ENCODE measurements at places on chromosomes 5 and 9. TPM values are rescaled to one million over a fixed set of nuclear protein-coding genes. Genes with fewer than 3 reads are reported as not detected.

GRCh38 chr9:115350548-115350947, 232.6 kb upstream of the TNC start:
- no peak for DNase-seq

DNA sequence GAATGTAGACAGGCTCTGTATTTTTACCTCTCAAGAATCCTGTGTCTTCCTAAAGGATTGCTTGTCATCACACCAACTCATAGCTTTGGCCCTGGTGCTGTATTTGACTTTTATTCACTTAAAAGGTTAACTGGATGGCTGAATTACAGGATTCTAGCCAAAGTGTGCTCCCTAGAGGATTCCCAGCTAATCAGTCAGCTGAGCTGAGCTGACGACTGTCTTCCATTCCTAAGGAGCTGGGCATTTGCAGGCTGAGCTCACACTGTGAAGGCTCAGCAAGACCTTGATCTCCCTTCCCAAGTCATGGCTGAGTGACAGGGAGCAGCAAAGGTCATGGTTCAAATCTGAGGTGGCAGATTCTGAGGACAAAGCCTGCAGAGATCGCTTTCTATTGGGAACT, 59.0 kb upstream of the PALM2AKAP2 start:
- no peak for DNase-seq

Gene AK8
- not detected for total RNA-seq

DNA sequence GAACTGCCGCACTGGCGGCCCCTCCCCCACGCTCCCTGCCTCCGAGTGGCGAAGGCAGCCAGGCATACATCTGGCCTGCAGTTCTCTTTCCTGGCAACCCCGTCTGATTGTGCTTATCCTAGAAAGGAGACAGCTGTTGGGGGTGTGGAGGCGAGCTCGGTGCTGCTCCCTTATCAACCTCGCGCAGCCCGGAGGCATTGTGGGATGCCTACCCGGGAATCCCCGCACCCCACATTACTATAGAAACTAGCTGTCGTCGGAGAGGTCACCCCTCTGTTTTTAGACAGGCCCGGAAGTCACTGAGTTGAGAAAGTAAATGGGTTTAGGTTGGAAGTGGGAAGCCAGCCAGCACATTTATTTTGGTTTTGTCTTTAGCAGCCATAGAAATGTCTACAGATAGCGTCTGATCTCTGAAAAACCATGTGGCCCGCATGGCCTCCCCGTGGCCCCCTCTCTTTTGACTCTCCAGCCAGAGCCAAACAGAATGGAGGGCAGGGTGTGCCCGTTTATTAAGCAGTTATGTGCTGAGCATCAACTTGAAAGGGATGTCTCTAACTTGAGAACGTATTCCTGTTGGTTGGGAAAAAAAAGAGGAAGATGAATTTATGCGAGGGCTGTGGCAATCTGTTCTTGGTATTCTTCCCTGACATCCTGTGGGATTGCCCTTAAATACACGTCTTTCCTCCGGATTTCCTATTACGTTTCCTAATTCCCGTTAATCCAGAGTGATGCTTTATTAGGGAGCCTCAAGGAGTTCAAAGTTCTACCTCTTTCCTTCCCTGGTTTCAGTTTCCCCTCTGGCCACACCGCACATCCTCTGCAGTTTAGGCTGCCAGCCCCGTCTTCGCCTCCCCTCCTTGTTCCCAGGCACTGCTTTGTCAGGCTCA, 3.9 kb downstream of the STC2 start:
- no peak for DNase-seq

Gene GAPT
- not detected for total RNA-seq

DNA sequence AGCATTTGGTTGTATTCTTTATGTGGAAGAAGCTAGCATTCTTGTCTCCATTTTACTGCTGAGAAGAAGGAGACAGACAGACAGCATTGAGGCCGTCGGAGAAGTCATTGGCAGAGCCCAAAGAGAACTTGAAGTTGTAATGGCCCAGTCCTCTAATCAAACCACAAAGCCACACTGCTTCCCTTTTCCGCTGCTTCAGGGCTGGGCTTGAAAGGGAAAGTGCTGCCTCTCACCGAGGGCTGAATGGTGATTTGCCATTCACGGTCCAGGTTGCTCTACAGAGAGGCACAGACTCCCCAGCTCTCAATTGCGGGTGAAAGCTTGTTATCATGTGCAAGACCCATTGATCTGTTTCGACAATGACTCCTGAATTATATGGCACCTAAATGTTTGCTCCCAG, 25.6 kb upstream of the POU4F3 start:
- DNase-seq = no peak

GRCh38 chr9:73155968-73156864, 4.6 kb downstream of the ANXA1 start:
- no peak for DNase-seq

DNA sequence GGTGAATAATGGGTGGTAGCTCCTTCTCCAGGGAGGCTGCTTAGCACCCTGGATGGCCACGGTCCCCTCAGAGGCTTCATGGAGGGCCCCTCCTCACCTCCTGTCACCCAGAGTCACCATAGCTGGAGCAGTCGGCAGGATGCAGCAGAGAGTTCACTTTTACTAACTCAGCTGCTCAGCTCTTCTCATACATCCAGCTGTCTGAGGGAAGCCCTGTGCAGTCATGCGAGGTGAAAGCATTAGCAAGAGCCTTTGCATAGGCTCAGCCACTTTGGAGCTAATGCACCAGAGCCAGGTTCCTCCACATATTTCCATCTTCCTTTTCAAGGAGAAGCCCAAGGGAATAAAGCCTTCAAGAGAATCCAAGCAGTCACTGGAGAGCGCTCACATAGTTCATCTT, 499.2 kb downstream of the BNC2 start:
- no peak for DNase-seq

DNA sequence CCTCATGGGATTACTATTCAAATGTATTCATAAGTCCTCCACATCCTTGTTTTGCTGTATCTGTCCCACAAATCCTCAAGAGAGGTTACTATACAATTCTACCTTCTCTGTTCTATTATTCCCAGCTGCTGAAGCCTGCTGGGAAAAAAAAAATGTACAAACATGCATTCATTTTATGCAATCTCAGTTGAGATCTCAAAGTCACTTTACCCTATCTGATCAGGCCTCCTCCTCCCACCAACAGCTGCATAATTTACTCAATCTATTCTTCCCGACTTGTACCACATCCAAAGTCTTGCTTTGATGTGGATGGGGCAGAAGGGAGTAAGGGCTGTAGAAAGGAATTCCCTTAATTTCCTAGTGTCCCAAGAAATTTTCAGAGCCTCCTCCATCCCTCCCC, 28.6 kb downstream of the PSIP1 start:
- DNase-seq = no peak

Gene ASPN
- total RNA-seq = not detected

- no peak for DNase-seq
Measured at GRCh38 chr5:171639966-171640365, 145.7 kb upstream of the SMIM23 start.

DNA sequence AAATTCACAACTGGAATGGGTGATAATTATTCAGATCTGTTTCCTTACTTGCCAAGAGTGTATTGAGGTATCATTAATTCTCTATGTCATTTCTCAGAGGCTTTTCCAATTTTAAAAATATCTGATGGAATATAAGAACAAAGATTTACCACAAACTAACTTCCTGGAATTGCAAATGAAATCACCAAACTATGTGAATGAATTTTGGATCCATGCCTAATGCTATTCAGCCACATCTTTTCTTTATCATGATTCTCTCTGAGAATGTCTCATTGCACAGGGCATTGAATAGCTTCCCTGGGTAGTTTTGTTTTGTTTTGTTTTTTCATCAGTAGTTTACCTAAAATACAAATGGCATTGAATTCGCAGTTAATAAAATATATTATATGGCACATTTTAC, 146.9 kb upstream of the FBN2 start:
- DNase-seq = no peak

- DNase-seq = no peak
Measured at GRCh38 chr5:74722271-74722670, 37.2 kb downstream of the HEXB start.

DNA sequence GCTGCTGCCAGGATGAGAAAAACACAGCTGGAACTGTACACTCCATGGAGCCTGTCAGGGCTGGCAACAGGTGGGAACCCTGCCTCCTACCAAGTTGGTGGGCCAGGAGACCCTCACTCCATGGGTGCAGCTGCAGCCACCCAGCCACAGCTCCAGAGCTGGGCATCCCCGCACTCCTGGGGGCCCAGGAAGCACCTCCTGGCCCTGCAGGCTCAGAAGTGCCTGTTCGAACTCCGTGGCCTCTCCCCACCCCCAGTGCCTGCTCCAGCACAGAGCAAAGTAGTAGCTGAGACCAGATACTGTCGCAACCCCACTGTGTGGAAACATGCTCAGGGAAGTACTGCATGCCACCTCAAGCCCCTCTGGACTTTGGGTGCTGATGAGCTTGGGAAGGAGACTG, 564.0 kb upstream of the ACO1 start:
- no peak for DNase-seq

Gene CDX1
- total RNA-seq = not detected

Gene IL3
- 140 TPM for total RNA-seq

Gene CNTFR
- total RNA-seq = not detected

DNA sequence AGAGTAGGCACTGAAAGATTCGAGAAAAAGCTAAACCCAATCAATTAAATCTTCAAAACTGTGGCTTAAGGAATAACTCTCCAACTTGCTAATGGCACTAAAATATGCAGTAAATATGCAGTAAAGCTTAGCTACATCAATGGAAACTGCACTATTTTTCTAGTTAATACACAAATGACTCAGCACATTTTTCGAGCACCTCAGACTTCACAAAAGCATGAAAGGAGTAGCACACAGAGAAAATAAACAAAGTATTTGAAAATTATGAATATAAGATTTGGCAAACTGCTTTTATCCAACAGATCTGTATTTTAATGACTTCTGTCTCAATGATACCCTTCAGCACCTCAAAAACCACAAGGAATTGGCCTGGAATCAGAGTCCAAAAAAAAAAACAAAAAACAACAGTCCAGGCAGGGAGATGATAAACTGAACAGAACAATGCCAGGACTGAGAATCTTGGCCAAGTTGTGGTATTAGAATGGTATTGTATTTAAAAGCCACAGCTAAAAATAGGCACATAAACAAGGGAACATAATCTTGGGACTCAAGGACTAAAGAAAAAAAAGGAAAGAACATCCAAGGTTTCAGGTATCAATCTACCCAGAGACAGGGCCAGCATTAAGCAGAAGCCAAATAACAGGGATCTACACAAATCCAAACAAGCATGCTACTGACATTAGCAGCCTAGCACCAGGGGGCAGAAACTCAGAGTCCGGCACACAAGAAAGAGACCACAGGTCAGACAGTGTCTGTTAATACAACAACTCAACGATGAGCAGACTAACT, 21.4 kb downstream of the TMEM245 start:
- DNase-seq = no peak

- no peak for DNase-seq
Measured at GRCh38 chr9:94714494-94714893, 12.0 kb upstream of the AOPEP start.

Gene TPM2
- total RNA-seq = 4.6 TPM

GRCh38 chr5:91052977-91053740, 330.0 kb downstream of the ARRDC3 start:
- no peak for DNase-seq

GRCh38 chr9:124009531-124010217, 1.9 kb upstream of the LHX2 start:
- DNase-seq = no peak

Gene PTPRD
- 1.5 TPM for total RNA-seq

Gene PSIP1
- 112 TPM for total RNA-seq

DNA sequence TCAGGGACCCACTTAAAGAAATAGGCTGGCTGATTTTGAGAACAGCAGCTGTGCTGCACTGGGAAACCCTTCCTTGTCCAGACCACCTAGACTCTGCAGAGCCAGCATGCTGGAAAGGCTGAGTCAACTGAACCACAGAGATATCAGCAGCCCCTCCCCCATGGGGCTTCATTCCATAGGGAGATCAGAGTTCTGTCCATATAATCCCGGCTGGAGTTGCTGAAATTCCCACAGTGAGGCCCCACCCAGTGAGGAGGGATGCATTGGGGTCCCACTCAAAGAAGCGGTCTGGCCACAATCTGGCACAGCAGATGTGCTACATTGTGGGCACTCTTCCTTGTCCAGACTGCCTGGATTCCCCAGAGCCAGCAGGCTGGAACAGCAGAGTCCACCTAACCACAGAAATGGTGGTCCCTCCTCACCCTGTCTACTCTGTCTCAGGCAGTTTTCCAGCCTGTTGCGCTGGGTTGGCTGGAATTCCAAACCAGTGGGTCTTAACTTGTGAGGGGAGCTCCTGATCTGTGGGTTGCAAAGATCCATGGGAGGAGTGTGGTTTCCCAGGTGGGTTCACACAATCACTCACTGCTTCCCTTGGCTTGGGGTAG, 127.1 kb downstream of the RNF180 start:
- DNase-seq = no peak

DNA sequence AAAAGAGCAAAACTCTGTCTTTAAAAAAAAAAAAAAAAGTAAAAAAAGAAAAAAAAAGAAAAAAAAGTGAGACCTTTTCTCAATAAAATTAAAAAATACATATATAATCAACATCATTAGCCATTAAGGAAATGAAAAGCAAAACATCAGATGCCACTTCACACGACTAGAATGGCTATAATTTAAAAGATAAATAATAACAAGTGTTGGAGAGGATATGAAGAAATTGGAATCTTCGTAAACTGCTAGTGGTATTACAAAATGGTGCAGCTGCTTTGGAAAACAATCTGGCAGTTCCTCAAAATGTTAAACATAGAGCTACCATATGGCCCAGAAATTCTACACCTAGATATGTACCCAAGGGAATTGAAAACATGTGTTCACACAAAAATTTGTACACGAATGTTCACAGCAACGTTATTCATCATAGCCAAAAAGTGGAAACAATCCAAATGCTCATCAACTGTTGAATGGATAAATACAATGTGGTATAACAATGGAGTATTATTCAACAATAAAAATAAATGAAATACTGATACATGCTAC, 45.3 kb upstream of the SIL1 start:
- DNase-seq = no peak

DNA sequence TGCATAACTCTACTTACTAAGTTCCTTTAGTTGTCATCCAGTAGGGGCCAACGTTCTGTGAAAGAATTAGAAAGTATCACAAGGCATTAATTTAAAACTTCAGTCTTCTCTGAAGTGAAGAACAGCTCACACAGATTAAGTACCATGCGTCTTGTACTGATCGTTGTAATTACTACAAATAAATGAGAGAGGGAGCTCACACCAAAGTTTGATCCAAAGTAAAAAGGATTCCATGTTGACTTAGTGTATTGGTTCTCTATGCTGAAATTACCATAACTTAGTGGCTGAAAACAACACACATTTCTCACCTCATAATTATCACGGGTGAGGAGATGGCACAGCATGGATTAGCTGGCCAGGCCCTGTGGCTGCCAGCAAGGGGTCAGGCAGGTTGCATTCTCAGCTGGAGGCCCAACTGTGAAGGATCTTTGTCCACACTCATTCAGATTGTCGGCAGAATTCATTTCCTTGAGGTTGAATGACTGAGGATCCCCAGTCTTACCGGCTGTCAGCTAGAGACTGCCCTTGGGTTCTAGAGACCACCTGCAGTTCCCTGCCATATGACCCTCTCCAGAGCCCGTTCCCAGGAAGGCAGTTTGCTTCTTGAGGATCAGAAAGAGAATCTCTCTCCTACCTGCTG, 169.1 kb downstream of the YTHDC2 start:
- no peak for DNase-seq
